ENCODE measurements at places on chromosomes 16 and 17.

GRCh38 chr17:70119983-70120382, 45.0 kb downstream of the KCNJ16 start:
- DNase-seq: no peak

DNA sequence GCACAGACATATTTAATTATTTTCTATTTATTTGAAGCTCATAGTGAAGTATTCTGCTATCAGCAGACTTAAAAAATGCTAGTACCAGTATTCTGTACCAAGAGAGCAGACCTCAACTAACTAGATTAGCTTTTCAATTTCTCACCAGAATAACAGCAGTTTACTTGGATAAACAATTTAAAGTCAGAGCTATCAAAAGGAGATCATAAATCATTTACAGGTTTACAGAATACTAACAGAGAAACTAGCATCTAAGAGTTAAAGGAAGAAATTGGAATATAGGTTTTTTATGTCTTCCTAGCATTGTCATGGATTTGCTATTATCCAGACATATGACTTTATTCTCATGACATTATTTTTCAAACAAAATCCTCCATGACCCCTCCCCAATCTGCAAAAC, 3.4 kb downstream of the SPOP start:
- no peak for DNase-seq

DNA sequence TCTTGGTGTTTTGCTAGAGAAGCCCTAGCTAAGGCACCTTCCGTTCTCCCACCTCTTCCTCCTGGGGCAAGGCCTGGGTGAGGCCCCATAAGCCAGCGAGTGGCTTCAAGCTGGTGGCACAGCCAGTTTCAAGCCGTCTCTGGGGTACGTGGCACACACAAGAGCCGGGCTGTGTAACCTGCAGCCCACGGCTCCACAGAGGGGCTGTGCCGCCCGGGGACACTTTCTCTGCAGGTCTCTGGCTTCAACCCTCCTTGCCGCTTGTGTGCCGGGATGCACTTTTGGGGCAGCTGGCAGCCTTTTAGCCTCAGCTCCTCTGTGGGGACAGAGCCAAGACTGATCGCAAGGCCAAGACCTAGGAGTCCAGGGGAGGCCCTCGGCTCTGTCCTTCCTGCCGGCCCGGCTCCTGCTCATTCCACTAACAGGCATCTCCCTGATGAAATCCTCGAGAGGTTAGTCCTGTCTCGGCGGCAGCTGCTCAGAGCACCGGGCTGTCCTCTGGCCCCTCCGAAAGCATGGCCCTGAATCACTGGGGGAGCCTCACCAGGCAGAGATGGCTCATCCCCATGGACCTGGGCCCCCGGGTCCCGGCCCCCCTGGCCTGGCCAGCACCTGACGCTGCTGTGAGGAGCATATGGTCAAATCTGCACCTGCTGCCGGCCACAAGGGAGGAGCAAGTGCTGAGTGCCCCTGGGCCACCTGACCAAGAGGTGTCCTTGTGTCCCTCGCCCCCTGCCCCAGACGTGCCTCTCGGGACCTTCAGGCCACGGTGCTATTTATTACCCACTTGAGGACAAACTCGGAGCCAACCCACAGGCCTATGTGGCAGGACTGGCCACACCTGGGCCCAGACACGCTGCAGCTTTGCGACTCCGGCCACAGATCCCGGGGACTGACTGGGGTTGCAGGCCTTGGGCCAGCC, 98.5 kb downstream of the METRNL start:
- DNase-seq: peak; percentile 71

DNA sequence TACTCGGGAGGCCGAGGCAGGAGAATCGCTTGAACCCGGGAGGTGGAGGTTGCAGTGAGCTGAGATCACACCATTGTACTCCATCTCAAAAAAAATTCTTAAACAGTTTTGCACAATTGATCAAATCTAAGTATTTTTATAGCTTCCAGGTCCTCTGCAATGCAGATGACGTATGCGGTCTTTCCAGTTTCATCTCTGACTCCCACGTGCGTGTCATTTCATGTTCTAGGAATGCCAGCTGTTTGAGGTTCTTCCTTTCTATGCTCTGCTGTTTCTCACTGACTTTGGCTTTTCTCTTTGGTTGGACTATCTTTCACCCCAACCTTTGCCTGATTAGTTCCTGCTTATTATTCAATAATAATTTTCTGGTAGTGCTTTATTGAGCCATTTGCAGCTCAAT, 16.2 kb downstream of the CHP2 start:
- no peak for DNase-seq

DNA sequence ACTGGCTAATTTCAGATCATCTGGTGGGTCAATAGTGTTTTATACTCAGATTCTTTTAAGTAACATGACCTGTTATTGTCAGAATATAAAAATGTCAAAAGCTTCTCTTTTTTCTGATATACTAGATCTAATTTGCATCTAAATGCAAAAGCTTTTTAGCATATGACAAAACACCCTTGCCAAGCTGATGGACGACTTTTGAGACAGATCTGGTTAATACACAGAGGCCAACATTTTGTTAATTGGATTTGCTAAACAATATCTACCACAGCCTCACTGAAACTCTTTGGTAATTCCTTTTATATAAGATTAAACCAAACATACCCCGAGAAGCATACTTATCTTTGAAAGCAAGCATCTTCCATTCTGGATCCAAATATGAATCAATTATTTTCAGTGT, 10.3 kb upstream of the NOL11 start:
- DNase-seq: no peak

GRCh38 chr16:15434425-15435215, at the start of gene BMERB1:
Gene BMERB1 (plus strand): TSS chr16:15434588. CDS start chr16:15434654, 66 bp downstream.
- DNase-seq: peak; percentile 95
